ENCODE measurements at places on chromosomes 5 and 9. TPM values are rescaled to one million over a fixed set of nuclear protein-coding genes. Genes with fewer than 3 reads are reported as not detected.

GRCh38 chr9:98385751-98386150 lies 130.3 kb upstream of the TBC1D2 start:
- no peak for DNase-seq

GARIN3 gene
- total RNA-seq, result not detected

- no peak for DNase-seq
Measured at GRCh38 chr5:36701085-36701698, 94.8 kb downstream of the SLC1A3 start.

DNA sequence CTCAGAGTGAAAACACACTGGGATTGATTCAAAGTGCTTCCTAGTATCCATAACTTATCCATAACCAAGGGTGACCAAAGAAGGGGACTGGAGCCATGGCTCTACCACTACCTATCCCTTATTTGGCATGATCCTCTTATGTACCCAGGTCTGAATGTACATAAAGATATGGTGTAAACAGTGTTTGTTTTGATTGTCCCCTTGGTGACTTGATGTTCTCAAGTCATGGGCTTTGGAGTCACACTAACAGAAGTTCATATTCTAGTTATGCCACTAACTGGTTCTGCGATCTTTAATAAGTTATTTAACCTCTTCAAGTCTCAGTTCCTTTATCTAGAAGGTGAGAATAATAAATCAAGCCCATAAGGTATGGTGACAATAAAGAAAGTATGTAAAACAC lies 283.4 kb upstream of the PTGER4 start:
- DNase-seq, result no peak

AFAP1L1 gene
- total RNA-seq, result 144 TPM

DNA sequence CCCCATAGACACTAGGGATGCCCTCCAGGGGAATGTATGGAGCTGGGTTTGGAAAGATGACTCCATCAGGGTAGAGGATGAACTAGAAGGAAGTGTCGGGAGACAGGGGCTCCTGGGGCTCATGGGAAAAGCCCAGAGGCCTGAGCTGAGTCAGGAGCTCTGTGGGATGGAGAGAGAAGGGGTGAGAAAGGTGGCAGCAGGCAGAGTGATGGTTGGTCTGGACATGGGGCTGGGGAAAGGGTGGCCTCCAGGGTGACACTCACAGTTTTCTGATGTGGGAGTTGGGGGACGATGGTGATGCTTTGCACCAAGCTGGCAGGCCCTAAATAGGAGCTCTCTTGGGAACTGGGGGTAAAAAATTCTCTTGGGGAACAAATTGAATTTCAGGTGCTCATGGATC lies 213.5 kb upstream of the MVB12B start:
- DNase-seq, result no peak

DNA sequence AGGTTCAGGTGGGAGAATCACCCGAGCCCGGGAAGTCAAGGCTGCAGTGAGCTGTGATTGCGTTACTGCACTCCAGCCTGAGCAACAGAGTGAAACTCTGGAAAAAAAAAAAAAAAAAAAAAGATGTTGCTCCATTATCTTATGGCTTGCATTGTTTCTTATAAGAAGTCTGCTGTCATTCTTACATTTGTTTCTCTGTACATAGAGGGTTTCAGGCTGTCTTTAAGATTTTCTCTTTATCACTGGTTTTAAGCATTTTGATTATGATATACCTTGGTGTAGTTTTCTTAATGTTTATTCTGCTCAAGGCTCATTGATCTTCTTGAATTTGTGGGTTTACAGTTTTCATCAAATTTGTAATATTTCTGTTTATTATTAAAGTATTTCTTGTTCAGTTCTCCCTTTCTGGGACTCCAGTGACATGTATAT lies 35.2 kb downstream of the MVB12B start:
- no peak for DNase-seq

GRCh38 chr5:43037636-43038495 lies 2.3 kb downstream of the ANXA2R start:
- peak; percentile 73 for DNase-seq

DNA sequence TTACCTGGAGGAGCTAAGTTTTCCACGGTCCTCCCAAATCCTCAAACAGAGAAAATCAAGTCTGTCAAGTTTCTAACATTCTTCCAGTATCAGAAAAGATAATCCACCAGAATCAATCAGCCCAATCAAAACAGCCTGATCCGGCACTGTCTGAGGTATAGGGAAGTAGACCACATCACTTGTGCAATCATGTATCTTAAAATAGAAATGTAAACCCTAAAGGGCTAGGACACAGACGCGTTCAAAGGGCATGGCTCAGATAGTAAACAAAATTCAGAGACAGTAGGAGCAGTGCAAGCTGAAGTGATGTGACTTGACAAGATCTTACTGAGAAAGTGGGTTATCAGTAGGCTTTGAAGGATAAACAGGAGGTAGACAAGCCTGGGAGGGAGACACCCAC lies 252.4 kb upstream of the DAPK1 start:
- no peak for DNase-seq

CTNND2 gene
- not detected for total RNA-seq

GAS1 gene
- total RNA-seq, result 0.77 TPM

DNA sequence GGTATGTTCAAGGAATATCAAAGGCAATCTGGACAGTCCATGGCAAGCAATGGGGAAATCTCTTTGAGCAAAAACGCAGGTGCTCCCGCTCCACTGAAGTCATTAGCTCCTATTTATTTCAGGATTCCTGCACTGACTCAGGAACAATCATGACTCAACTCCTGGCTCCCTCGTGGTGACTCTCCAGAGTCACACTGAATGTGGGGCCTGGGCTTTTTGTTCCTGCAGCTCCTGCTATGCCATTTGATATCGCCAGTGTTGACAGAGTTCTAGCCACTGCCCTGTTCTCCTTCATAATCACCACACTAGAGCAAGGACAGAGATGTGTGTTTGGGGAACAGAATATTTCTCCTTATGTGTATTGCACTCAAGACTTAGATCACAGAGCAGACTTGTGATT lies 187.2 kb upstream of the ZNF462 start:
- DNase-seq, result no peak

DNA sequence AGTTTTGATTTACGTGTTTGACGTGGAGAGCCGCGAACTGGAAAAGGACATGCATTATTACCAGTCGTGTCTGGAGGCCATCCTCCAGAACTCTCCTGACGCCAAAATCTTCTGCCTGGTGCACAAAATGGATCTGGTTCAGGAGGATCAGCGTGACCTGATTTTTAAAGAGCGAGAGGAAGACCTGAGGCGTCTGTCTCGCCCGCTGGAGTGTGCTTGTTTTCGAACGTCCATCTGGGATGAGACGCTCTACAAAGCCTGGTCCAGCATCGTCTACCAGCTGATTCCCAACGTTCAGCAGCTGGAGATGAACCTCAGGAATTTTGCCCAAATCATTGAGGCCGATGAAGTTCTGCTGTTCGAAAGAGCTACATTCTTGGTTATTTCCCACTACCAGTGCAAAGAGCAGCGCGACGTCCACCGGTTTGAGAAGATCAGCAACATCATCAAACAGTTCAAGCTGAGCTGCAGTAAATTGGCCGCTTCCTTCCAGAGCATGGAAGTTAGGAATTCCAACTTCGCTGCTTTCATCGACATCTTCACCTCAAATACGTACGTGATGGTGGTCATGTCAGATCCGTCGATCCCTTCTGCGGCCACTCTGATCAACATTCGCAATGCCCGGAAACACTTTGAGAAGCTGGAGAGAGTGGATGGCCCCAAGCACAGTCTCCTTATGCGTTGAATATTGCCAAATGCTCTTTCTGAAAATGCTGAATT lies 850 bp downstream of the RRAGA start:
- DNase-seq, result no peak

DNA sequence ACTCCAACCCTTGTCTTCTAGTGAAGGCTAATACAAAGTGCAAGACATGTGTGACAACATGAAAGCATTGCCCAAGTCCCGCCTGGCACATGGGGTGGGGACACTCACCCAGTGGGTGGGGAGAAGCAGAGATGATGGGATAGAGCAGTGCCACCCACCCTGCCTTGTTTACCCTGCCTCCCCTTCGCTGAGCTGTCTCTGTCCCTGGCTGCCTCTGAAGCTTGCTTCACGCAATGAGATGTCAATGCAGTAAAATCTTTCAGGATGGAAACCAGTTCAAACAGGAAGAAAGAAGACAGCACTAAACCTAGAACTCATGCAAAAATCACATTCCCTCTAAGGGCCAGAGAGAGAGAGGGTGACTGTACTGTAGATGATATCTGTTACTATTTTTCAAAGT lies 148.0 kb downstream of the INSYN2B start:
- DNase-seq, result no peak

GRCh38 chr5:96896276-96896675 lies 20.0 kb downstream of the ERAP2 start:
- no peak for DNase-seq

GRCh38 chr5:7190712-7191250 lies 205.2 kb upstream of the ADCY2 start:
- DNase-seq, result no peak

DNA sequence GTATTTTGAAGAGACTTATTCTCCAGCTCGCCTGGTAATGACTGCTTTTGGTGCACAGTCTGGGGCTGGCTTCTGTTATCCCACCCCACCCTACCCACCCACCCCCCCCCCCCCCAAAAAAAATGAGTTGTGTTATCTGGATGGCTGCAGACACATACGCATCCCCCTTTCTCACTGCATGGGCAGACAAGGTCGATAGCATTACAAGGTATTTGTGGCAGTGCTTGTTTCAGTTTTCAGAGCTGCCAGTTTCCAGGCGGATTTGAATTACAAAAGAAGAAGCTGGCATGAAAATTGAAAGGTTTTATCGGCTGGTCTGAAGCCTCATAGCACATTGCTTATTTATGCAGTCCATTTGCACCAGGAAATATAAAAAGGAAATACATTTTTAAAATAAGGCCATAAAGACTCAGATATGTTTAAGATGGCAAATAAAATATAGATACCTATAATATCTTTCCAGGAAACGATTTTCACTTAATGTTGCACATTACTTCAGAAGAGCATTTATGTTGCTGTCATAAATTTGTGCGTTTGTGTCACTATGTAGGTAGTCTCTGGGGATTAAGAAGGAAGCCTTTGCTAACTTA lies 85.1 kb upstream of the GRHPR start:
- DNase-seq, result no peak

DNA sequence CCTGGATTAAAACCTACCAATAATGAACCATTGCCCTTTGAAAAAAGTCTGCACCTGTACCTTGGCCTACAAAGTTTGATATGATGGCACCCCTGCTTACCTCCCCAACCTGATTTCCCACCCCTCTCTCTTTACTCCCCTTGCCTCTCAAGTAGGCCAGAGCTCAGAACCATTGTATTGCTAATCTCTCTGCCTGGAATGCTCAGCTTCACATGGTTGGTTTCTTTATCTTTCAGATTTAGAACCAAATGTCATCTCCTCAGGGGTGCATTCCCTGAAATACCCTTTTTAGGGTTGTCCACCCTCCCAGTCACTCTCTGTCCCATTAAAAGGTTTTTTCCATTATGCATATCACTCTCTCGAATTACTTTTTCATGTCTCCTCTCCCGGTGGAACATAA lies 116.6 kb upstream of the VCAN start:
- no peak for DNase-seq

OR1J2 gene
- not detected for total RNA-seq

GRCh38 chr5:30040488-30041118 lies 1152.9 kb upstream of the CDH6 start:
- peak; percentile 7 for DNase-seq

LECT2 gene
- total RNA-seq, result not detected

TNFSF8 gene
- not detected for total RNA-seq

GRCh38 chr5:113166261-113166660 lies 189.7 kb downstream of the DCP2 start:
- no peak for DNase-seq

GRCh38 chr5:89301321-89302025 lies 418.5 kb upstream of the MEF2C start:
- no peak for DNase-seq

- no peak for DNase-seq
Measured at GRCh38 chr5:53983568-53984460, 326.6 kb downstream of the ARL15 start.

SLC24A2 gene
- total RNA-seq, result not detected

PCDHGA8 gene
- total RNA-seq, result 0.64 TPM

DNA sequence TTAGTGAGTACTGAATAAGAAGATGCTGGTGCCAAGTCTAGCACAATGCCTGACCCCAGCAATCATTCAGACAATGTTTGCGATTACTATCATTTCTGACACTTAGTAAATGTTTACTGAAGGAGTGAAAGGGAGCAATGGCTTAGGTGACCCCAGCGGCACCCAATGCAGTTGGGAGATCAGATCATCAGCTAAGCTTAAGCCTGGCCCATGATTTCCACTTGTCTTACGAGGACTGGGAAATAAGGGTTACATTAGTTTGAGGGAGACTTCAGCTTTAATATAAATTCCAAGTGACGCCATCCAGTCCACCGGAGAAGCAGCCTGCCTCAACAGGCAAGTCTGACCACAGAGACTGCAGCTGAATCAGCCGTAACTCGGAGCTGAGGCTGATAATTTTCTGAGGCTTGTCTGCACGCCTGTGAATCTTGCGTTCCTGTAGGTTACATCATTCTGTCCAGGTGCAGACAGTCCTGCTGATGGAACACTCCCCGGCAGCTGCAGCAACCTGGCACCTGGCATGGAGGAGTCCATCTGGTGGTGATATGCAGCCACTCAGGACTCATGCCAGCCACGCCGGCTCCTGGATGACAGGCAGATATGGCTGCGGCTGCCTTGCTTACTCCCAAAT lies 34.9 kb upstream of the FGF1 start:
- DNase-seq, result no peak

DNA sequence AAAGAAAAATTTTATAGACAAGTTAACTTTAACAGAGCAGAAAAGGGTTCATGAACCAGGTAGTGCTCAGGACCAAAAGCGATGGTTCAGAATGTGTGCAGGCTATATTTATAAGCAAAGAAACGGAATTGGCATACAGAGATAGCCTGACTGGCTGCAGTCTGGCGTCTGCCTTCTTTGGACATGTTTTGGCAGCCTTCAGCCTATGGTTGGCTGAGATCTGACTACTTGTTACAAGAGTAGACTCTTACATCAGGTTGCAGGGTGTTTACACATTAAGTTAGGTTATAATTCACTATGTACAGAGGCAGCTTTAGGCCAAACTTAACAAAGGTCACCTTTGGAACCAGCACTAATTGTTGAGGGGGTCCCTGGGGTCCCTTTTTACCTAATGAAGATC lies 7.0 kb downstream of the NOP16 start:
- no peak for DNase-seq

IFNW1 gene
- not detected for total RNA-seq

DNA sequence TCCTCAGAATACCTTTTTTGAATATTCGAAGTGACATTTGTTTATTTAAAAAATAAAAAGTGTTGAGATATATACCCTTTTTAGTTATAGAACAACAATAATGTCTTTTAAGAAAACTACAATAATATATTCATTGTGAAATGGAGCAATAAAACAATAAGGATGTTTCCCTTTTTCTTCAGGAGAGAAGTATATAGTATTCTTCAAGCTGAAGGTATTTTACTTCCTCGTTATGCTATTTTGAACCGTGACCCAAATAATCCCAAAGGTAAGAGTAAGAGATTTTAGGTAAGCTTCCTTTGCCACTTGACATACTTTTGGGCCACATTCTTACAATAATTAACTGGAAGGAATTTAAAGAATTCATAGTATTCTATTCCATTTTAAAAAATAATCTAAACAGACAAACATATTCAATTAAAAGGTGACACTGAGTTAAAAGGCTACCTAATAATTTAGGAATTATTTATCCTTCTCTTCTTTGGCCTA lies 18.1 kb downstream of the PPIP5K2 start:
- DNase-seq, result no peak

PCDHB12 gene
- total RNA-seq, result 0.26 TPM

GRCh38 chr9:124869986-124870560 lies 8.1 kb downstream of the ARPC5L start:
- DNase-seq, result peak; percentile 65

GRCh38 chr9:136620441-136621018 lies 42.2 kb upstream of the EGFL7 start:
- DNase-seq, result no peak

LCN1 gene
- not detected for total RNA-seq

Data from dermis microvascular lymphatic vessel endothelial cell (primary cell).